ENCODE measurements at places on chromosomes 12 and 14.

DNA sequence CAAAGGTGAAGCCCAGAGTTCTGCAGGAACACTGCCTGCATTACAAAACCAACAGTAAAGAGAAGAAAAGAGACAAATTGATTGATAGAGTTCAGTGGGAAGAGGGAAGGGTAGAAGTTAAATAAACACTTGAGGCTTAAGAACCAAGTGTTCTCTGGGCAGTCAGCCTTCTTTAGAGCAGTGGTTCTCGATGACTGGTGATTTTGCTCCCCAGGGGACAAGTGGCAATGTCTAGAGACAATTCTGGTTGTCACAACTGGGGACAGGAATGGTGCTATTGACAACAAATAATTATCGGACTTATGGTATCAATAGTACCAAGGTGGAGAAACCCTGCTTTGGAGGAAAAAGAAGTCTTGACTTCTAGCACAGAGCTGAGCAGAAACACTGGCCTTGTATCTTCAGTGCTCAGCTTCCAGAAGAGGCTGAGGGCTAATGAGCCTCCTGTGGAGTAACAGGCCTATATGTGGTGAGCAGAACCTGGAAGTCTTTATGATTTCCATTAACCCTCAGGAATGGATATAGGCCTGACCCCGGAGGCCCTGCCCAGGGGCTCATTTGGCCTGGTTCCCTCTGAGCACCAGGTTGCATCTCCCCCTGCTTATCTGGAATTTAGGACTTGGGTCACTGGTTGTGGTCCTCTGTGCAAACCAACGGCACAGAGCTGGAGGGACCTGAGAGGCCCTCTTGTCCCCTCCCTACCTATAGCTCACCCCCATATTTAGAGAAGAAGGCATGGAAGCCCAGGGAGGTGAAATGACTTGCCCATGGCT lies 204.6 kb upstream of the PWP1 start:
- DNase-seq = peak; percentile 26

GRCh38 chr12:65834146-65834935 lies 10.1 kb downstream of the HMGA2 start:
- DNase-seq = no peak

GRCh38 chr14:99769799-99770198 lies 23.4 kb upstream of the EML1 start:
- no peak for DNase-seq

DNA sequence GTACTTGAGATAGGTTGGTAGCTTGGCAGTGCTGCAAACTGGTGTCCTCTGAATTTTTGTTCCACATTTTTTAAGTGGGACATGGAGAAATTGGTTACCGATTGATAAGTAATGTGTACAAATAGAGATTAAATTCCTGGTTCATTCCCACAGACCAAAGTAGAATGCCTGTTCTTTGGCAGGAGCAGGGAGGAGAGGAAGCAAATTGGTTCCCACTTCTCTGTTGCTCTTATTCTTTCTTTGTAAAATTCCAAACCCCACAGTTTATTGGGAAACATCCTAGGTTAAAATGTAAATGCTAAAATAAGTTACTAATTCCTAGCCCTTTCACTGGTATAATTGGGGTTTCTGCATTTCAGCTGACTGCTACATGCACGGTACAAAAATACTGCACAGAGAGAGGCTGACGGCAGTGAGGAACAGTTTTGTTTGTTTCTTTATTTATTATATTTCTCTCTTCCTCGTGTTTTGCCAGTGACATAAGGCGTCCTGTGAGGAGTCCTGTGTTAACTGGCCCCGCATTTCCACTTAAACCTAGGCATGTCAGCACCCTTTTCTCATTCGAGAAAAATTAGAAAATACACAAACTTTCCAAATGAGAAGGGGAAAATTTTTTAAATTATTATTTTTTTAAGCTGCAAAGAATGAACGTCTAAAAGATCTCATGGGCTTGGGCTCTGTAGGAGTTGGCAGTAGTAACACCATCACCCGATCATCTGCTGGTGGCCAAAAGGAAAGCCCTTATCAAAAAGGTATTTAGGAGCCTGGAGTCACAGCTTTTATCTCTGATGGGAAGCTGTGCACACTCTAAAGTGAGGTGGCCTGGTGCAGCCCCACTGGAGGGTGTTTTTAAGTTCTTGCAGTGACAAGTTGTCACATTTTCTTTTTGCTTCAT lies 25.4 kb upstream of the BCL7A start:
- DNase-seq = no peak

DNA sequence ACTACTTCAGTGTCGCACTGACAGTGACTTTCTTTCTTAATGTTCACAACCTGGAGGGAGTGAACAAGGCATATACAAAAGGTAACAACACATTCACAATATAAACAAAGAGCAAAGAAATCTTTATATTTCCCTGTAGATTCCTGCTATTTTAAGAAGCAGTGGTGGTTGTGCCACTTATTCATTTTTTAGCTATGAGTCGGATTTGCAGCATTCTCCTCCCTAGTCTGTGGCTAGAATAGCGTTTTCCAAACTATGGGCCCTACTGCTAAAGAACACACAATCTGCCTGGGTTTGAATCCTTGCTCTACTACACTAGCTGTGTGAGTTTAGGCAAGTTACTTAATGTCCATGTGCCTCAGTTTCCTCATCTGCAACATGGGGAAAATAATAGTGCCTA lies 18.6 kb upstream of the MDM1 start:
- no peak for DNase-seq

DNA sequence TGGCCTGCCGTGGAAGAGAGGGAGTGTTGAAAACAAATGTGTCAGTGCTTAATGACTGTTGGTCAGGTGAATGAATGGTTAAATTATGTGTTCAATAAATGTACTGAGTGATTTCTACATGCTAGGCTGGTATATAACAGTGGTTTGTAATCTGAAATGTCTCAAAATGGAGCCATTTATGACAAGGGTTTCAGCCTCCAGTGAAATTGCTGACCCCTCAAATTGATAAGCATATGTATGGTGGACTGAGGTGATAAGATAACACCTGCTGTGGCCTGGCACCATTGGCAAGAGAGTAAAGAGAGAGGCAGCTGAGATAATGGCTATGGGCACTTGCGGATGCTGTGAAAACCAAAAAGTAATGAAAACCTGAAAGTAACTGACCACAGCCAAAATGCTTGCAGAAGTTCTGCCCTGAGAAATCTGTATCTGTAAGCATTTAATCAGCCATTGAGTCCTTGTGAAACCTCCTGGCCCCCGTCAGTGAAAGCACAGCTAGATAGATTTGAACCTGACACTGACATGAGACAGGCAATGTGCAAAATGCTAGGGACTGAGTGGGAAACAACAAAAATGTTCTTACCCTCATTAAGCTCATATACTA lies 1.4 kb upstream of the BCAT1 start:
- DNase-seq = no peak

DNA sequence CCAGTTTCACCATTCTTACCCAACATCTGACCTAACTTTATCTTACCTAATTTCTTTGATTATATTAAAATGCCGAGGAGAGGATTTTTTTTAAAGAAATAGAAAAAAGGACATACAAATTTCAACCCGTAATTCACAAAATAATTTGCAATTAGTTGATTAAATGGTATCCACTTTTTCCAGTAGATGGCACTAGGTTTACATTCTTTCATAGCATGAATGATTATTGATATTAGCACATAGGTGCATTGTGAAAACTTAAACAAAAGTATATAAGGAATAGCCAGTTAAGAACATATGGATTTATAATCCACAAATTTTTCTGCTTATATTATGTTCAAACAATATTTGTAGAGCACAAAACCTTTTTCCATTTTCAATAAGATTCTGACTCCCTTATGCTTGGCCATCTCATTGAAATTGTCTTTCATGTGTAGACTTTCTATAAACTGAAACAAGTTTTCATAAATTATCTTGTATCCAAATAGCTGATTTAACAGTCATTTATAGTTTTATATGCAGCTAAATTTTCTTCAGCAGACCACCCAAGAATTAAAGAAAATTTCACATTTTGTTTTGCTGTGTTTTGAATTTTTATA lies 35.3 kb downstream of the MSRB3 start:
- no peak for DNase-seq

DNA sequence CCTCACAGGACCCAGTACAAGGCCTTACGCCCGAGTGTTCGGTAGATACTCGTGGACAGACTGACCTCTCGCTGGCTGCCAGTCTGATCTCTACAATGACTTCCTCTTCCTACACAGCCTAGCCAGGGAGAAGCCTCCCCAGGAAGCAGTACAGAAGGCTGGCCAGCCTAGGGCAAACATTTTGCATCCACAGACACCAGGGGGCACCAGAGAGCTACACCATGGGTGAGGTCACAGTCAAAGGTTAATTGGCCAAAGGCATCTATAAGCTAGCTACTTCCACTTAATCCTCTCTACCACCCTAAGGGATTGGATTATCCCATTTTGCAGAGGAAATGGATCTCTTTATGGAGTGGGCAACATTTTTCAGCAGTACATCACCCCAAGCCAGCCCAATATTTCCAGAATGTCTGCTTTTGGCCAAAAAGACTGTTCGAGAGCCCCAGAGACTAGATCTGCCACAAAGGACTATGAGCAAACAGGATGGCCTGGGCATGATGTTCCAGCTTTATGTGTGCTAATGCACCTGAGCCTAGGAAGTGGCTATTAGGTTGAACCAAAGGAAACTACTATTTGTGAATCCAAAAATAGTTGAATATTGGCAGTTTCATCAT lies 14.6 kb upstream of the PNMA1 start:
- peak; percentile 15 for DNase-seq

Data from NCI-H2029 treated with DMSO at 0.1 percent for 48 hours (cell line).